Colonic mucosa (tissue), 4 donors: ENCODE measurements at places on chromosomes 12 and 14. TPM values are rescaled to one million over a fixed set of nuclear protein-coding genes. Genes with fewer than 3 reads are reported as not detected.

TAS2R8 gene
- not detected for total RNA-seq

GRCh38 chr14:75876530-75876929 lies 105.3 kb downstream of the TGFB3 start:
- H3K4me1 ChIP-seq = no peaks in the 10 kb centered on the region
- no peaks in the 10 kb centered on the region for H3K27me3 ChIP-seq
- no peak for DNase-seq
- no peak overlapping the region for H3K4me3 ChIP-seq
- no peak overlapping the region for H3K27ac ChIP-seq

- no peaks in the 10 kb centered on the region for H3K27me3 ChIP-seq
- peak overlapping the region; percentile 22 for H3K4me3 ChIP-seq
- peak overlapping the region; percentile 89 for H3K27ac ChIP-seq
- DNase-seq = peak; percentile 96
These were observed 25.9 kb upstream of the LGALS3 start for GRCh38 chr14:55103005-55103640.

GRCh38 chr12:93229494-93230325 lies 148.0 kb upstream of the NUDT4 start:
- H3K36me3 ChIP-seq = no peaks in the 10 kb centered on the region
- no peak overlapping the region for H3K27ac ChIP-seq
- H3K4me3 ChIP-seq = no peak overlapping the region
- no peaks in the 10 kb centered on the region for H3K4me1 ChIP-seq

DNA sequence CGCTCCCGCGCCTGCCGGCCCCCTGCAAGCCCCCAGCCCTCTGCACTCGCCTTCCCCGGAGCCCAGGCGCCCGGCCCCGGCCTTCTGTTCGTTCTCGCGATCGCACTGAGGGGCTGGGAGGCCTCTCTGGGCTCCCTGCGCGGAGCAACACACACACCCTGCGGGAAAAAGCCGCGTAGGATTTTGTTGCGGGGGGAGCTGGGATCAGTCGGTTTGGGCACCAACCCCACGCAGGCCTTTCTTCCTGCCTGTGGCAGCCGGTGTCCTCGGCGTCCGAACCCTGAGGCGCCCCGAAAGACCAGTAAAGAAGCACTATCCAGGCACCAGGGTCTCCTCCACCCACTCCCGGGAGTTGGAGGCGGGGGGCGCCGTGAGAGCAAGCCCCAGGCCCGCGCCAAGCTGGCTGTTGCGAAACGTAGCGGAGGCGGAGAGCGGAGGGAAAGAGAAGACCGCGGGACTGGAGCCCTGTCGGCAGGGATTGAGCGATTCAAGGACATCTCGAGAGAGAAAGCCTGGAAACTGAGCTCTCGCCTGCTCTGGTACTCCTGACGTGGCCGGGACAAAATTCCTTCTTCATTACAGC lies 1.9 kb upstream of the HOXC5 start:
- H3K36me3 ChIP-seq = no peaks in the 10 kb centered on the region
- no peak overlapping the region for H3K27ac ChIP-seq
- no peaks in the 10 kb centered on the region for H3K4me1 ChIP-seq
- H3K27me3 ChIP-seq = peaks cover 97% of the 10 kb centered on the region
- H3K4me3 ChIP-seq = no peak overlapping the region
